ENCODE measurements at places on chromosomes 13 and 19. TPM values are rescaled to one million over a fixed set of nuclear protein-coding genes. Genes with fewer than 3 reads are reported as not detected.

C1QTNF9 gene
- 0.79 TPM for total RNA-seq

SEMA6B gene
- 8.9 TPM for total RNA-seq

CGB3 gene
- total RNA-seq = not detected

ZNF317 gene
- total RNA-seq = 17.6 TPM

ZNF627 gene
- total RNA-seq = 6.4 TPM

LRRC8E gene
- total RNA-seq = 1.2 TPM

DNA sequence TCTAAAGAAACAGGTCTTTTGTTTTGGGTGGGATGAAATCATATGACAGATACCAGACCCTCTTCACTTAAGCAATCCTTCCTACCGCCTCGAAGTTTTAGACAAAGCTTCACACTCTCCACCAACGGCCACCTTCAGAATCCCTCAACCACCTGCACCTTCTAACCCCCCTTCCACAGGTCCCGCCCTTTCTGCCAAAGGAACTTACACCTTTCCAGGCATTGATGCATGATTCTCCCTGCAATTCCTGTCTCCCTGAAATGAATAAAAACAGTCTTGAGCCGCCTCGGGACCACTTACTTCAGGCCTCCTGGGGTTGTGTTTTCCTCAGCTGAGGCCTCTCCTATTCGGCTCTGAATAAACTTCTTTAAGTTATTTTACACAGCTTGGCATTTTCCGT, 859 bp downstream of the ZNF433 start:
- DNase-seq = no peak

DNA sequence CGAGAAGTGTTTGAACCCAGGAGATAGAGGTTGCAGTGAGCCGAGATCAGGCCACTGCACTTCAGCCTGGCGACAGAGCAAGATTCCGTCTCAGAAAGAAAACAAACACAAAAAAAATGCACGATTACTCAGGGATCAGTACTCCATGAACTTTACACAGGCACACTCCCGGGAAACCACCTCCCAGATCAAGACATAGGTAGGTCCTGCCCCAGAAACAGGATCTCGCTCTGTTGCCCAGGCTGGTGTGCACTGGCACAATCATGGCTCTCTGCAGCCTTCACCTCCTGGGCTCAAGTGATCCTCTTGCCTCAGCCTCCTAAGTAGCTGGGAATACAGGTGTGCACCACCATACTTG, 11.2 kb downstream of the VASP start:
- DNase-seq = no peak

DNA sequence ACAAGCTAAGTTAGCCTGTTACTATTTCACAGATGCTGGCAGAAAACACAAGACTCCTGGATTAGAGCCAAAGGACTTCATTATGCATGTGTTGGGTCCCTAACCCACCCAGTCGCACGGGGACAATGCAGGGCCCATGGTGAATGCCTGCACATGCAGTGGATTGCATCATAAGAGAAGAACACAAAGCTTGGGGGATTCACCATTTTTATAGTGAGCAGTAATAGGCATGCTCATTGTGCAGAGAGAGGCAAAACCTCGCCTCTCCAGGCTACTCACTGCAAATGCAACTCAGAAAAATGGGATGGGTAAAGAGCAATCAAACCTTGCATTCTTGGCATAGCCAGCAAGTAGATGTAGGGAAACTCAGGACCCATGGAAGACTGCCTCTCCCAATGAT, 115.8 kb downstream of the DIAPH3 start:
- DNase-seq = no peak

- no peak for DNase-seq
Observed at GRCh38 chr19:292281-292884, 1.2 kb upstream of the PLPP2 start.

DNA sequence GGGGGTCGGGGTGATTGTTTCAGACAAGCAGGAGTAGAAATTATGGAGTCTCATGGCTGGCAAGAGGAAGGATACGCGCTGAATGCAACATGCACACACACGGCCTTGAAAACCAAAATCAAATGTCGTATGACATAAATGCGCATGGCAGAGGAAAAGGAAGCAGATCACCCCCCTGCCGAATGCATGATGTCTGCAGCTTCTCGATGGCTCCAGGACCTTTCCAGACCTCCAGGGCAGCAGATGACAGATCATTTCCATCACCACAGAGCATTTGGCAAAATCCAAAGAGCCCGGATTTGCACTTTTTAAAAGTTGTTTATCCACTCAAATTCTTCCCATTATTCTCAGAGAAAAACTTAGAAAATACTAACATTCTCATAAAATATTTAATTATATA, 211.7 kb downstream of the NHLRC3 start:
- no peak for DNase-seq

DNA sequence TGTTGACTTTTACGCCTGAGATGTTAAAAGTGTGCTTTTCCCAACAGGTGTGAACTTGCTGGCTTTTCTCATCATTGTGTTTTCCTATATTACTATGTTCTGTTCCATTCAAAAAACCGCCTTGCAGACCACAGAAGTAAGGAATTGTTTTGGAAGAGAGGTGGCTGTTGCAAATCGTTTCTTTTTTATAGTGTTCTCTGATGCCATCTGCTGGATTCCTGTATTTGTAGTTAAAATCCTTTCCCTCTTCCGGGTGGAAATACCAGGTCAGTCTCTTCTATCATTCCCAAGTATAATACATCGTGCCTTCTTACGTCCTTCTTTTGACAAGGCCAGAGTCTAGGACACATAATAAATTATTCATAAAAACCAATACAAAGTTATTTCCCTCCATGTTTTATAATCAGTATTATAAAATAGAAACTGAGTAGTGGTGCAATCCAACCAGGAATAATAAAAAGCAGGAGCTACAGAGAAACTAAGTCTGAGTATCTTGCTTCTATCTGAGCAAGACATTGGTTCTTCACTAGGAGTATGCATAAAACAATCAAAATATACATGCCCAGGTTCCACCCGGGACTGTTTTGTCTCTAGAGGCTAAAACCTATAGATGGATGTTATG, 57.9 kb downstream of the RXFP2 start:
- DNase-seq = no peak

GRCh38 chr19:19642506-19643157, 825 bp downstream of the GMIP start:
- DNase-seq = no peak

GRCh38 chr19:42386974-42387707, 3.0 kb downstream of the CNFN start:
- peak; percentile 84 for DNase-seq

GRCh38 chr13:113272701-113273181, 24.3 kb upstream of the LAMP1 start:
- no peak for DNase-seq

- no peak for DNase-seq
Observed at GRCh38 chr19:54738715-54739114, 402 bp downstream of the KIR2DL3 start.

GRCh38 chr13:45538382-45538781, 73.6 kb downstream of the COG3 start:
- no peak for DNase-seq

Data from right cardiac atrium (tissue), 5 donors.